ENCODE measurements at places on chromosomes 5 and 9. TPM values are rescaled to one million over a fixed set of nuclear protein-coding genes. Genes with fewer than 3 reads are reported as not detected.

DNA sequence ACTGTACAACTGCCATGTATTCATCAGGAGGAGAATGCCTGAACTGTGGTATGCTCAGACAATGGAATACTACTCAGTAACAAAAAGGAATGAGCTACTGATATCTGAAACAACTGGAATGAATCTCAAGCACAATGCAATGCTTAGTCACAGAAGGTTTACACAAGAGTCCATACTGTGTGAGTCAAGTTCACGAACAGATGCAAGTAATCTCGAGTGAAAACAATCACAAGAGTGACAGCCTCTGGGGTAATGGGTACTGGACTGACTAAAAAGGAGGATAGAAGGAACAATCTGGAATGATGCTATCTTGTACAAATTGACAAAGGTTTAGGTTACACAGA is 19.5 kb upstream of the GOLGA1 start:
- DNase-seq: peak; percentile 41

- no peak for DNase-seq
These were observed 16.7 kb downstream of the GPBP1 start for GRCh38 chr5:57190593-57190992.

GRCh38 chr9:81074221-81074620 is 615.1 kb downstream of the TLE1 start:
- no peak for DNase-seq

DNA sequence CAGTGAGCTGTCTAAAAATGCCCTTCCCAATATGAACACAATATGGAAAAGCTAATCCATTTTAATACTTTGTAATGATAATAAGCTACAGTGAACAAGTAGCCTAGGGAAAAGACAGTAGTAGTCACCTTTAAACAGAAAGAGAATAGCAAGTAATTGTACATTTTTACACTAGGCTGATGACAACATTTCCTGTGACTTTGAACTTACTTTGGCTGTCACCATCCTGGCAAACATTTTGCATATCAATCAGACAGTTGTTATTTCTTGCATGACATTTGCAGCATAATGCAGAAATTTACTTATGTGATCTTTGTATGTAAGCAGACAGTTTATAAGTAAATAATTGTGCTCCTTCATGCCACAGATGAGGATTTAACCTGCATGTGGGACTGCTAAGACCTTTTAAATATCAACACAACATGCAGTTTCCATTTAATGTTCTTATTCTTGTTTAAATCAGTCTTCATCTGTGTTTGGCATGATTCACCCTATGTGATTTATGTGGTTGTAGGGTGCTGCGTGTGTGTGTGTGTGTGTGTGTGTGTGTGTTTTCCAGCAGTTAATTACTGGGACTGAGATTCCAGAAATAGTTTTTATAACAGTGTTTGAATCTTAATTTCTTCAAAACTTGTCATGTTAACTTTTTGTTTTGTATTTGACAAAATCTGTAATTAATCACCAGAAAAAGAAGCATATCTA is 997.1 kb upstream of the ARRDC3 start:
- DNase-seq: no peak

DNA sequence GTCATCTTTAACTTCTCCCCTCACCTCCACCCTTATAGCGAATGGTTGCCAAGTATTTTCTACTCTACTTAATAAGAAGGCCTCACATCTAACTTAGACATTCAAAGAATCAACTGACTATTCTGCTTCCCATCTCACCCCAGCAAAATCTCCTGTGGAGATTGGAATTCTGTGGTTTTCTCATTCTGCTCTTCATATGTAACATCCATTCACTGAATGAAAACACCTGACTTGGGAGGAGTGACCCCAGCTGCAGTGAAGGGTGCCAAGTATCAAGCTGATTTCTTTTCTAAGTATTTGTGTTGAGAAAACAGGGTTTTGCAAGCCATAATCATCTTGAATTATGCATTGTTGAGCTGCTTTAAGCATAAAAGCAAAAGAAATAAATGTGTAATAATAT is 42.5 kb upstream of the TAF1L start:
- no peak for DNase-seq

DNA sequence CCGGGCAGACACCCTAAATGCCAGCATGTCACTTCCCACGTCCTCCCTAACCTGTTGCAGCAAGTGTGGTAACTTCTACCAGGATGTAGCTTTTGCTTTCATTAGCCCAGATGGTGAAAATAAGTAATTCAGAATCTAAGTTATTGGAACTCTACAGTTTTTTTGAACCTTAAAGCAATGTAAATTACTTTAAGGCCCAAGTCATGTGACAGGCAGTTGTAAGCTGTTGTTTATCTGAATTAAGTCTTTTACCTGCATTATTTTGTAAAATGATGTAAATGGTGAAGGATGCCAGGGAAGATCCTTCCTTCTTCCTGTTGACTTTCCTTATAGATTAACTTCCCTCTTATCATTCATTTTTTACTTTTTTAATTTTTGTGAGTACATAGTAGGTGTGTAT is 670.2 kb downstream of the SEMA5A start:
- DNase-seq: no peak

GRCh38 chr9:127537792-127538191 is 74.3 kb upstream of the STXBP1 start:
- DNase-seq: no peak

GRCh38 chr5:133844836-133845235 is 123.6 kb downstream of the C5orf15 start:
- DNase-seq: no peak

DNA sequence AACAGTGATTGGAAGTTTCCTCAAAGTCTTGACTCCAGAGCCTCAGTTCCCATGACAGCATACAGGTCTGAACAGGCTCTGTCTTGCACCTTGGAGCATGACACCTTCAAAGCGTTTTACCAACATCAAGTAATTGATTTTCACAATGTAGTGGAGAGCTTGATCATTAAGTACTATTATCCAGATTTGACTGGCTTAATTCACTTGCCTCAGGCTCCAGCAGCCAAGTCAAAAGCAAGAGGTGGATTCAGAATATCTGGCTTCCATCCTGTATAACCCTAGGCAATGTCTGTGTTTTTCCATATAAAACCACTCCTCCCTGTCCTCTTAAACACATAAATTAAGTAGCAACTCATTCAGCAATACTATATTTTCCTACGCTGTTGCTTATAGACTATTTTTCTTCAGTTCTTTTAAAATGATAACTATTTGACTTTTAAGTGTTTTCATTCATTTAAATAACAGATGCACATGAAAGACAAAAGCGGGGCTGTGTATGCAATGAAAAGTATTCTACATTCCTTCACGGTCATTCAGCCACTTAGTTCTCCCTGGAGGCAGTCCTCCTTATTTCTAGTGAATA is 150.8 kb upstream of the RANBP3L start:
- DNase-seq: no peak

DNA sequence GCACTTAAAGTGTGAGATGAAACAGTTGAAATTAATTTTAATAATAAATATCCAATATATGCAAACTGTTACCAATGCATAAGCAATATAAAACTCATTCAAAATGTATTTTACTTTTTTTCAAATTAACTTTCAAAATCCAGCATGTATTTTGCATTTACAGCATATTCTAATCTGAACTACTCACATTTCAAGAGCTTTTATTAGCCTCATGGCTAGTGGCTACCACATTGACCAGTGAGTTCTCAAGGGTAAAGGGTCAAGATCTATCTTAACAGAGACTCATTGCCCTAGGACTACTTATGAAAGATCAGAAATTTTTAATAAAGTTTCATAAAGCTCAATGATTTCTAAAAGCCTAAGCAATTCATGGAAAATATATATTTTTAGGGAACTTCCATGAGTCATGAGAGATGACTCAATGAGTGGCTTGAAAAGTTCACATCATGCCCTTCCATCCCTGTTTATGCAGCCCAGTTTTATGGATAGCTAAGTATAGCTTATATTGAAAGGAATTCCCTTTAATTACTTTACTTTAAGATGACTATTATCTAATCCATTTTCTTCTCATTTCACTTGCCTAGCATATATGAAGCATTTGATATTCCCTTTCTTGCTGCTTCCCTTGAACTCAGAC is 608.6 kb downstream of the SLCO4C1 start:
- no peak for DNase-seq

GRCh38 chr9:78831726-78832125 is 534.8 kb downstream of the PSAT1 start:
- DNase-seq: no peak

- DNase-seq: no peak
These were observed 4.1 kb downstream of the AIF1L start for GRCh38 chr9:131100445-131100844.

DNA sequence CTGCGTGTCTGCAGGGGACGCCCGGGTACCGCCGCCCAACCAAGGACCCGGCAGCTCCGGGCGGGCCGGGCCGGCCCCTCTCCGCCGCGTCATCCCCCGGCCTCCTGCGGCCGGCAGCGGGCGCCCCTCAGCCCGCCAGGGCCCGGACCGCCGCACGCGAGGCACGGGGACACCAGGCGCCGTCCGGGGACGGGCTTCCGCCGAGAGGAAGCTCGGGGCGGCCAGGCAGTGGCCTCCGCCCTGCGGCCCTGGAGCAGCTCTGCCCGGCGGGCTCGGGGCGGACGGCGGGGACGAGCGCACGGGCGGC is 373 bp downstream of the FBXW5 start:
- DNase-seq: peak; percentile 27

GRCh38 chr9:133686642-133687575 is 50.7 kb downstream of the DBH start:
- no peak for DNase-seq

- DNase-seq: no peak
These were observed 9.5 kb downstream of the MEF2C start for GRCh38 chr5:88873447-88873846.

DNA sequence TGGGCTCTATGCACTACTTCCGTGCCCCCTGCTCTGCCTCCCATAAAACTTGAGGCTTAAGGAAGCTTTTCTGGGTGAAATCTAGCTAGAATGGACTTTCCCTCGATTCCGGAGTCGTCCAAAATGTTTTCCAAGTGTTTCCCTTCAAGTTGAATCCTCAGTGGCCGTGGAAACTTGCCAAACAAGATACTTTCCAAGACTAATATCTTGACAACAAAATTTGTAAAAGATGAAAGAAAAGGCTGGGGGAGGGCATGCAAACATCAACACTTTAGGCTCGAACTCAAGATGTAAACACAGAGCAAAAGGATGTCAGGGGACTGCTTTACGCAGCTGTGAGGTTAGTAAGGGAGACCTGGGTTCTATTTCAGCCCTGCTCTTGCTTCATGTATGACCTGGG is 482.8 kb upstream of the KLF4 start:
- DNase-seq: no peak

DNA sequence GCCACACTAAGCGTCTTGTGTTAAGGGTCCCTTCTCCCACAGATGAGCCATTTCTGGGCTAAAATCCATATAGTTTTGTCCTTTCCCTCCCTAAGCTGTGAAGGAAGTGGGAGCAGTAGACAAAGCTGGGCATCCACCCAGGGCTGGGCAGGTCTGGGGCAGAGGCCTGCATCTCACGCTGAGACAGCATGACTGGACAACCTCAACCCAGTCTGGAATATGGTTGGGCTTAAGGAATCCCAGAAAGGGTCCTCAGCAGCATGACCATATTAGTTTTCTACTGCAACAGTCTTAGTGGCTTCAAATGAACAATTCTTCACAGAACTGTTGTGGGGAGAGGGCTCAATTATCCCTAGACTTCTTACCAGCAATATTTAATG is 173.8 kb downstream of the AUH start:
- DNase-seq: no peak

DNA sequence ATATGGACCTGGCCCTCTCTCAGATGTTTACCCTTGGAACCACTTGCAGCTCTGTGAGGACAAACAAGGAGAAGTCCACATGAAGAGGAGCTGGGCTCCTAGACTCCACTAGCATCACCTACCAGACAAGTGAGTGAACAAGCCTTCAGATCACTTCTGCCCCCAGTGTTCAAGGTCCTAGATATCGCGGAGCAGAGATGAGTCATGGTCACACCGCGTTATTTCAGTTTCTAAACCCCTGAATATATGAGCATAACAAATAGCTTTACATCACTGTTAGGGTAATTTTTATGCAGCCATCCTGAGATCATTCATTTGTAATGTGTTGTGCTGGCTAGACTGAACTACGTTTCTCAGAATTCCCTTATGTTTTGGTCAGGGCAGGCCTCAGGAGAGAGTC is 77.0 kb upstream of the DAP start:
- DNase-seq: no peak

DNA sequence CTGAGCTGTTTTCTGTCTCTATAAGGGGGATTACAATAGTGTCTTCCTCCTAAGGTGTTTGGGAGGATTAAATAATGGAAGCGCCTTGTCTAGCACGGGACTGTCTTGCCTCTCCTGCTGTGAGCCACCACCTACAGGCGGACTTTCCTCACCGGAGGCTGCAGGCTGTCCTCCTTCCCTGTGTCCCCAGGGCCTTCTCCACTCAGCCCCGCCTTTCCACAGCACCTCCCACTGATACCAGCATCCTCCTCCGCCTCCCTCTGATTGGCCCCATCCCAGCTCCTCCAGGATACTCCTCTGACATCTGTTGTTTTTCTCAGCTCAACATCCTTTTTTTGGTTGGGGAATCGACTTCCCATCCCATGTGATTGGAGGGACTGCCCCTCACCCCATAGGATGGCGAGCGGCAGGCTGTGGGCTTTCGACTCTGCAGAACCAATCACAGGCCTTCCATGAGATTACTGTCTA is 851 bp upstream of the ZDHHC12 start:
- DNase-seq: peak; percentile 51

DNA sequence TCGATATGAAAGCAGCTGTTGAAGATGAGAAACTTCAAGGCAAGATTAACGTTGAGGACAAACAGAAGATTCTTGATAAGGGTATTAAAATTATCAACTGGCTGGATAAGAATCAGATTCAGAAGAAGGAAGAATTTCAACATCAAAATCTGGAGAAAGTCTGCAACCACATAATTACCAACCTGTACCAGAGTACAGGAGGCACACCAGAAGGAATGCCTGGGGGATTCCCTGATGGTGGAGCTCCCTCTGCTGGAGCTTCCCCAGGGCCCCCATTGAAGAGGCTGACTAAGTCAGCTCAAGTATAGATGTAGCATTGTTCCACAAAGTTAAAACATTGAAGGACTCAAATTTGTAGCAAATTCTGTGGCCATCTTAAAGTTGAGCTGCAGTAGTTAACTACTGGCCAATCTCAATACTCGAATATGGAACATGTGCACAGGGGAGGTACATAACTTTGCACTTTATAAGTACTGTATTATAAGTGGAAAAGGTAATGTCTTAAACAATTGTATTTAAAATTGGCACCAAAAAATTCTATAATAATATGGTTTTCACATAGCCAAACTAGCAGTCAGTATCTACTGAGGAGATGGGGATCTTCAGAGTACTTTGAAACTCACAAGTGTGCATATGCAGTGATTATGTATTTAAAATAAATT is 237.5 kb downstream of the CHSY3 start:
- DNase-seq: peak; percentile 54

Gene PCA3
- total RNA-seq: not detected

Gene IL31RA
- total RNA-seq: not detected

Gene FER
- total RNA-seq: 14.4 TPM

Gene ADGRD2
- total RNA-seq: not detected

Gene LRRC19
- not detected for total RNA-seq

Gene LCN15
- not detected for total RNA-seq

Gene PCSK1
- total RNA-seq: 3.2 TPM

Gene LCNL1
- total RNA-seq: not detected

Gene PCDHA9
- total RNA-seq: 0.02 TPM

Gene SLC1A3
- 5.0 TPM for total RNA-seq

Data from NCI-H460 (cell line).